ENCODE measurements at places on chromosomes 4 and X.

- no peak for DNase-seq
Measured at GRCh38 chrX:131477498-131477897, 66.4 kb upstream of the OR13H1 start.

DNA sequence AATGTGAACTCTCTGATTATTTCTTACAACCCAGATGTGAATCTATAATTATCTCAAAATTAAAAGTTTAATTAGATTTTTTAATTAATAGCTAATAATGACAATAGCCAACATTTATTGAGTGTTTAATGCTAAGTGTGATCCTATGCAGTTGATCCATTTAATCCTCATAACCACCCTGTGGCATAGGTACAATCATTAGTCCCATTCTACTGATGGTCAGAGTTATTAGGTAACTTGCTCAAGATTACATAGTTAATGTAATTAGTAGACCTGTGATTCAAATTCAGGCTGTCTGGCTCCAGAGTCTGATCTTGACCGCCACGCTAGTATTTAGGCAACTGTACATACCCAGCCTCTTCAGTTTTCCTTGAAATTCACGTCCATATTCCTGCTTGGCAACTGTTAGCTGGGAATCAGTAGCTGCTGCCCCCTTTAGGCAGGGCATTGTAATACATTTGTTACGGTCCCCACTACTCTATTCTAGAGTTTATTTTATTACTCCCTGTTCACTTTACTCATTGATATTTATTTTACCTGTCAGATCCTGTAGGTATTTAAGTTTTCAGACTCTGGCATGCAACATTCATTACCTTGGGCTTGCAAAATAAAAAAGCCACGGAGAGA lies 20.6 kb upstream of the TEC start:
- no peak for DNase-seq

DNA sequence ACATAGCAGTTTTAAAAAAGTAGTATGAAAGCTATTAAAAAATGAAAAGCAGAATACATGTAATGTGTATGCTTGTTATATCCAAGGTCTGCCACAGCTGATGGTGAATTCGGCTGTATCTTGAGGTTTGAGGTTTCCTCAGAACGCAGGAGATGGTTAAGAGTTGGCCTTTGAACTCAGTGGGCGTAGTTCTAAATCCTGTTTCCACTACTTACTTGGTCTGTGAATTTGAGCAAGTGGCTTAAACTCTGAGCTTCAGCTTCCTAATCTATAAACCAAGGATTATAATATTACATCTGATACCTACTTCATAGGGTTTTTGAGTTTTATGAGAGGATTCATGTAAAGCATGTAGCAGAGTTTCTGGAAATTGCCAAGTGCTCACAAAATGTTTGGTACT lies 125.2 kb downstream of the STIM2 start:
- no peak for DNase-seq

DNA sequence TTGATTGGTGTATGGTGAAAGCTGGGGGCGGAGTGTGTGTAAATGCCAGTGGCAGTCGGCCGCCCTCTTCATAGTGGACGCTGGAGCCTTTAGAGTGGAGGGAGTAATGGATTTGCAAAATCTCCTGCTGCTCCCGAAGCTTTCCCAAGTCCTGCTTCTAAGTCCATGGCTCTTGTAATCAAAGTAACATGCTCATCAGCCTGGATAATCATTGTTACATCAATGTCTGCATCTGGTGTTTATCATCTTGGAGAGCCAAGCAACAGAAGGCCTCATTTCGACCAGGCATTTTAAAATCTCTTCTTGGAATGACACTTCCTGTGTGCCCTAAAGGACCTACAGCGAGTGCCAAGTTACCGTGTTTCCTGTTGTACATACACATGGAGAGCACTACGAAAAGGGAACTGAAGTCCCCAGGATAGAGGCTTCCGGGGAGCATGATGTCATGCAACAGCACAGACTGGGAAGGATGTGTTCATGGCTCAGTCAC lies 32.2 kb downstream of the UNC5C start:
- DNase-seq = no peak

DNA sequence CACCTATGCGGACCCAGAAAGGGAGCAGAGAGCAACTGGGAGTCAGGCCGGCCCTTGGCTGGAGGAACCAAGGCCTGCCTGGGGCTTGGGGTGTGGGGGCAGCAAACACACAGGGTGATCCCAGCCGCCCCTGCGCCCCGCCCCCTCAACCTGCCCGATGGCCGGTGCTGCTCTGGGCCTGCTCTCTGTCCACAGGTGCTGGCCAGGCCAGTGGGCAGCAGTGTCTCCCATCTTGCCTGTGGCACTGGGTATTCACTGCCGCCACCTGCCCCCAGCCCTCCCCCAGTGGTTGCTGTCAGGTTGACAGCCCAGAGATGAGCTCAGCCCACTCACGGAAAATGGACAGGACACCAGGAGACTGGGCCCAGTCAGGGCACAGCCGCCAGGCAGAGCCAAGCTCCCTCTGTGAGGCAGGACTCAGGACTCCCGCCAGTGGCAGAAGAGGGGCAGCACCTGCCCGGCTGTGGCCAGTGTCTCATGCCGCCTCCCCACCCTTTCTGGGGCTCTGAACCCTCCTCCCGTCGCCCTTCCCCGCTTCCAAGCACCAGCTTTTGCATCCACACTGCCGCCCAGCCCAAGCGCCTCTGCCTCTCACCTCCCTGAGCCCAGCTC lies 4.7 kb downstream of the NKX1-1 start:
- DNase-seq = no peak

- no peak for DNase-seq
Measured at GRCh38 chrX:31297881-31298280, 226.0 kb upstream of the FTHL17 start.

DNA sequence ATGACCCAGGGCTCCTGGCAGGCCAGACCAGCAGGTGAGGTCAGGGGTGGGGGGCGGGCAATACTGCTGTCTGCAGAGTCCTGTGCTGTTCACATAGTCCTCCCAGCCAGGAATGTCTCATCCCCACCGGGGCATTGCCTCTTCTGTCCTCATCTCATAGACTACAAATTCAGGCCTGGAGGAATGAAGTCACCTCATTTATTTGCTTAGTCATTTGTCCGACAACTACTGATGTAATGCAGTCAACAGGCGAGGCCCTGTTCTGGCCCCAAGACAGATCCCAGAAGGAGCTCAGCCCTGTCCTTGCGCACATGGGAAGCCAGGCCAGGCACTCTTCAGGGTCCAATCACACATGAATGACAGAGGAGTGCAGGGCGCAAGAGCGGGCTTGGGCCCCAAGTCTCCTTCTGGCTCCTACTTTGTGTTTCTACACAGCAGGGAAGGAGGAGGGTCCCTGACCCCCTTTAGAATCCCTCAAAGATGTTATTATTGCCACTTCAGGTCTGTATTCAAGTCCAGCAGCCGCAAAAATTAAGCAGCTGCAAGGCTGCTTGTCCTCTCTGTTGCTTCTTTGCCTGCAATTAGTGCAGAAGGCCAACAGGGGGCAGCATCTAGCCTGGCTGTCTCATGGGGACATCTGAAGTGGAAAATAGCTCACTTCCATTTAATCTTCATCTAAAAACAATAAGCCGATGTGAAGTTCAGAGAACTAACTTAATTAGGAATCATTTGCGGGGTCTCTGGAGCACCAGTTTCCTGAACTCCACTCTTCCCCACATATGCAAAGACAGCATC lies 15.2 kb upstream of the HMX1 start:
- no peak for DNase-seq

- peak; percentile 5 for DNase-seq
Measured at GRCh38 chr4:30429813-30430761, 290.1 kb upstream of the PCDH7 start.

DNA sequence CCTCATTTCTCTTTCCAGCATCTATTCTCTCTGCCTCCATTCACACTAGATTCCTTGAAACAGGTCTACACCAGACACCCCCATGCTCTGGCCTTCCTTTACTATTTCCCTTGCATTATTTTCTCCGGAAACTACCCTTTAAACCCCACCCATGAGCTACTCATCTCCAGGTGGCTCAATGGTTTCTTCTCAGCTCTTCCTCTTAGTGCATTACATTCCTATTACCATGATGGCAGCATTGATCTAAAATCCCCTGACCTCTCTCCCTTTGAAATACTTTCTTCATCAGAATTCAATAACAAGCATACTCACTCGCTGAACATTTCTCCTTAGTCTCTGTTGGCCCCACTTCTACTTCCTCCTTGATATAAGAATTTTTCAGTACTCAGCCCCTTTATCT lies 94.6 kb downstream of the SYNPO2 start:
- no peak for DNase-seq

DNA sequence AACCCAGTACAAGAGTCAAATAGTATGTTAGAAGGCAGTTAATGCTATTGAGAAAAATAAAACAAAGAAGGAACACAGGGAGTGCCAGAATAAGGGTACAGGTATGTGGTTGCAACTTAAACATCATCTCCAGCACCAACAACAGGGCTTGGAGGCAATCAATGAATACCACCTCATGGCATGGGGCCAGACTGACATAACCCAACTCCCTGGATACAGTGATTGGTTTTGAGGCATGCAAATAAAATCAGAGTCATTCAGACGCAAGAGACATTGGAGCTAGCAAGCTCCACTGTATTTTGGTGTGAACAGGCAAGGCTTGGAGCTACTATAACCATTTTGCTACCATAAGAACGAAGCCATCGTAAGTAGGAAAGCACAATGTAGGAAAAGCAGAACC lies 56.7 kb downstream of the PPP3CA start:
- DNase-seq = no peak

- no peak for DNase-seq
Measured at GRCh38 chrX:47245156-47245555, 12.3 kb downstream of the USP11 start.

DNA sequence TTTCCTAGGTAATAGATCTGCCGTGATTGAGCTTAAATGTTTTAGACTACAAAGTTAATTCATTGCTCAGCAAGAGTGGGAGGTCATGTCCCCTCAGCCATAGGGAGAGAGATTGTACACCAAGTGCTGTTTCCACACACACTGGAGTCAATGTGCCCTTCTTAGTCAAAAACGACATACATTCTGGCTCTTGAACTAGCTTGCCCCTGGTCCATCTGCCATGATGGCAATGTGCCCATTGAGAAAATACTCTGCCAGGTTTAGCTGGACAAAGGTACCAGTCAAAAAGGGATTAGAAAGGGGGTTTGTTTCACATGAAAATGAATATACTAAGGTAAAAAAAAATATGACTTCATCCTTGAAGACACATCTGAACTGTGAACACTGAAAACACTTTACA lies 377.1 kb upstream of the ADGRL3 start:
- no peak for DNase-seq

- DNase-seq = no peak
Measured at GRCh38 chr4:107008115-107008514, 28.0 kb downstream of the DKK2 start.

DNA sequence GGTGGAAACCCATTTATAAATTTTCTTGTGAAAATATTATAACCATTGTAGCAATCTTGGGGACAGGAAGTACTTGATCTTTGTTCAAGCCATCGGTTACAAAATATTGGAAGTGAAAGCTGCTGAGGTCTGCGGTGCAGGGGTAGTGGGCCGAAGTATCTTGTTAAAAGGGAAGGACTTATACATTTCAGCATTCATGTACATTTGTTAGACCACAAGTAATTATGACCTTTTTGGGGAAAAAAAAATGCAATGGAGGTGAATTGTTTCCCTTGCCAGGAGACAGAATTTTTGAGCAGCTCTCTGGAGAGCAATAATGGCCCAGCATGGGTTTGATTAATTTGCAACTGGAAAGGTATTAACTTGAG lies 121.3 kb downstream of the EGF start:
- no peak for DNase-seq

GRCh38 chr4:176833400-176834175 lies 40.9 kb upstream of the VEGFC start:
- DNase-seq = no peak

DNA sequence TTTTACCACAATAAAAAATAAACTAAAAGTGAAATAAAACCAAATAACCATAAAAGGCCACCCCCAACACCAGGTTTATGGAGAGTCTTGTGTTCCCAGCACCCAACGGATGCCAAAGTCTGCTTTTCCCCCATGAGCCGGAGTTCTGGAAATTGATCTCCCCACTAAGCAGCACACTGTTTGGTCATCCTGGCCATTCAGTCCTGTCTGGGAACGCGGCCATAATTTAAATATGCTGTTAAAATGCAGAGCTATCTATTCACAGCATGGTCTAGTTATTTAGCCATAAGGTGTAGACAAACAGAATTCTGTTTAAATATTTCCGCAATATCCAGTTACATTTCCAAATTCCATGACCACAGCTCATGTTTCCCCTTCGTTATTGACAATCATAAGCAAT lies 129.6 kb upstream of the TBL1X start:
- no peak for DNase-seq

DNA sequence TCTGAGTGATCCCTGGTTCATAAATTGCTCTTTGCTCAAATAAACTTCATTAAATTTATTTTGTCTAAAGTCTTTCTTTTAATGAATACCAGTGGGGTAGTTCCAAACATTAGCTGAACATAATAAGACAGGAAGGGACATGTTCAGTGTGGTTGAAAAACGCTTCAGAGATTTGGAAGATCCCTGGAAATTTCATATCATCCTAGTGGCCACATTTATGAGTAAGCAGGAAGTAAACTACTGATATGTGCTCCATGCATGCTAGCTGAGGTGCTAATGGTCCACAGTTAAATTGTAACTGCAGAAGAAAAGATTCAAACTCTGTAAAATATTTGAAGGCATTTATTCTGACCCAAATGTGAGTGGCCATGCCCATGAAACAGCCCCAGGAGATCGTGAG lies 1328.7 kb downstream of the ADGRL3 start:
- no peak for DNase-seq

DNA sequence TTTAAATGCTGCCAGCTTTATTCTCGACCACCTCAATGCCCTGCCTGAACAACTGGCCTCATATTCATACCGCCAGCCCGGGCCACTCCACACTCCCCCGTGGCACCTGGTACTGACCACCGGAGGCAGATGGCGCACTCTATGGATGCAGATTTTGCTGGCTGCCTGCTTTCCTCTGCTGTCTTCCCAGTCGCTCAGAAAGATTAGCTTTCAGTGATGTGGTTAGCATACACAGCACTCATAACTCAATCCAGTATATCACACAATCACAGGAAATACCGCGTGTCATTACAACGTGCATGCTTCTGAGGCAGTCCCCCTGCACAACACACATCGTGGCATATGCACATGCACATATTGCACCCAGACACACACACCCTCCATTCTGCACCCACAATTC lies 147.2 kb upstream of the BCOR start:
- DNase-seq = no peak

DNA sequence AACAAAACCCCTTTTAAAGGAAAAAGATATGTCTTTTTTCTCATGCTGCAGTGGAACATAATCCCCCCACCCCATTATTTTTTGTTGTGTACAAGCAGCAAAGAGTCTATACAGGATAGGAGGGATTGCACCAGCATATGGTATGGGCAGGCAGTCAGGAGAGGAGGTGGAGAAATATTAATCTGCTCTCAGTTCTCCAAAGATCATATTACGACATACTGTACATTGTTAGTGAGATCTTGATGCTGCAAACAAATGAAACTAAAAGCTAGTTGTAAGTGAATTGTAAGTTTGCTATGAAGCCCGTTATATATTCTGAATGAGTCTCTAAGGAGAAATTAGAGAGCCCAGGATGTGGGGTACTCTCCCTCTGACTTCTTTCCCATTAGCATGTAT lies 75.3 kb downstream of the RAPGEF2 start:
- DNase-seq = no peak

GRCh38 chr4:69896530-69897116 lies 34.2 kb upstream of the CSN1S1 start:
- no peak for DNase-seq

GRCh38 chr4:43782391-43782790 lies 666.2 kb downstream of the KCTD8 start:
- no peak for DNase-seq

GRCh38 chr4:145709843-145710242 lies 29.9 kb downstream of the C4orf51 start:
- peak; percentile 59 for DNase-seq

Data from stromal cell of bone marrow (primary cell).